ENCODE measurements at places on chromosomes 5 and 9. TPM values are rescaled to one million over a fixed set of nuclear protein-coding genes. Genes with fewer than 3 reads are reported as not detected.

HRCT1 gene
- total RNA-seq, result 1.9 TPM

GABBR2 gene
- total RNA-seq, result 0.18 TPM

DPYSL3 gene
- total RNA-seq, result 27.4 TPM

SHC3 gene
- total RNA-seq, result 0.71 TPM

FAM221B gene
- not detected for total RNA-seq

- H3K27ac ChIP-seq, result no peak overlapping the region
- DNase-seq, result no peak
- no peaks in the 10 kb centered on the region for H3K36me3 ChIP-seq
- no peak overlapping the region for H3K4me3 ChIP-seq
- no peaks in the 10 kb centered on the region for H3K4me1 ChIP-seq
- no peaks in the 10 kb centered on the region for H3K27me3 ChIP-seq
These were observed 53.7 kb downstream of the ZNF622 start for GRCh38 chr5:16411741-16412455.

- no peaks in the 10 kb centered on the region for H3K4me1 ChIP-seq
- no peak overlapping the region for H3K27ac ChIP-seq
- no peaks in the 10 kb centered on the region for H3K36me3 ChIP-seq
- no peak overlapping the region for H3K4me3 ChIP-seq
These were observed 722.9 kb upstream of the RGMB start for GRCh38 chr5:98050583-98050982.

GRCh38 chr9:83472221-83472665, 66.0 kb downstream of the FRMD3 start:
- no peaks in the 10 kb centered on the region for H3K36me3 ChIP-seq
- H3K4me1 ChIP-seq, result peaks cover 51% of the 10 kb centered on the region
- peak; percentile 20 for DNase-seq

DNA sequence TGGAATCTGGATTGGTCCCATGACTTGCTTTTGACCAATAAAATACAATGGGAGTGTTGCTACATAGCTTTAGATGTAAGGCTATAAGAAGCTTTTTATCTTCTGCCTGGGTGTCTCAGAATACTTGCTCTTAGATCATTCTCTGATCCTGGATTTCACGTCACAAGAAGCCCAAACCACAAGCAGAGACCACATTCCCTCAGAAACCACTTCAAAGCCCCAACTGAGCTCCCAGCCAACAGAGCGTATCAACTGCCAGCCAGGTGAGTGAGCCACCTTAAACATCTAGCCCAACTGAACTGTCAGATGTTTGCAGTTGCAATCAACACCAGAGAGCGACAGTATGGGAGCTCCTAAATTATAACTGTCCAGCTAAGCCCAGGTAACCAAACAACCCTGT, 687.1 kb downstream of the TLE1 start:
- H3K4me1 ChIP-seq, result no peaks in the 10 kb centered on the region
- H3K36me3 ChIP-seq, result no peaks in the 10 kb centered on the region
- H3K27me3 ChIP-seq, result no peaks in the 10 kb centered on the region
- no peak overlapping the region for H3K4me3 ChIP-seq

DNA sequence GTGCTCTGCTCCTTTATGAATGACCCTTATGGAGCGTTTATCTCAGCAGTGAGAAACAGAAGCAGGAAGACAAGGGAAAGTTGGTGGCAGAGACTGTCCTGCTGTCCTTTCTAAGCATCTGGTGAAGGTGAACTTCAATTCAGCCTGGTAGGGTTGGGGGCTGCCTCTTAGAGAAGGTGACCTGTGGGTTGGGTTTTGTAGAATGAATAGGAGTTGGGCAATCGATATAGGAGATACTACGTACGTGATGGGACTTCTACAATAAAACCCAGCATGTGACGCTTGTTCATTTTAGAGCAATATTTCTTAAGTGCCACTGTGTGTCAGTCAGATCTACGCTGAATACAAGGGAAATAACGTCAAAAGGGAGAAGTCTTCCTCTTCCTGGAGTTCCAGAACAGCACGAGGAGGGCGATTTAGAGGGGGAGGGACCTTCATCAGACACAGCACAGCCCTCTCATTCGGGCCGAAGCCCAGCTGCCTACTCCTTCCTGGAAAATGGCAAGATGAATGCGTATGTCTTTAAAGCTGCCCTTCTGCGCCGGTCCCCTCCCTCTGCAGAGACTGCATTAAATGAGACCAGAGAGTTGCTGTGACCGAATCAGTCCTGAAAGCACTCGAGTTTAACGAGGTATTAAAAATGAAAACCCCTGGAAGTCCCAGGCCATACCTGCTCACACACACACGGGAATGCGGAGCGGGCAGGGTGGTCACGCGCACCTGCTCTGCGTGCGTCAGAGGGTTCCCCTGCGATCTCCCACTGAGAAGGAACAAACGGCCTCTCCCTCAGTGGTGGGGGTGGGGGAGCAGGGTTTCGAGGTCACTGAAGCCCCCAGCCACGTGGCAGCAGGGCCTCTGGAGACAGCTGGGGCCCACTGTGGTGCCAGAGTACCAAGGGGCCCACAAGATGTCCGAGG, 85.3 kb upstream of the SARDH start:
- no peak overlapping the region for H3K4me3 ChIP-seq
- H3K27me3 ChIP-seq, result no peaks in the 10 kb centered on the region
- DNase-seq, result no peak
- H3K27ac ChIP-seq, result no peak overlapping the region
- no peaks in the 10 kb centered on the region for H3K36me3 ChIP-seq

- H3K4me3 ChIP-seq, result no peak overlapping the region
- H3K36me3 ChIP-seq, result no peaks in the 10 kb centered on the region
- DNase-seq, result no peak
- no peak overlapping the region for H3K27ac ChIP-seq
- no peaks in the 10 kb centered on the region for H3K4me1 ChIP-seq
These were observed 86.3 kb upstream of the IRX1 start for GRCh38 chr5:3509290-3509689.

- no peaks in the 10 kb centered on the region for H3K27me3 ChIP-seq
- DNase-seq, result peak; percentile 41
- no peak overlapping the region for H3K27ac ChIP-seq
- H3K4me1 ChIP-seq, result peaks cover 4% of the 10 kb centered on the region
- H3K36me3 ChIP-seq, result no peaks in the 10 kb centered on the region
These were observed 58.3 kb downstream of the MTX3 start for GRCh38 chr5:79932510-79933504.

DNA sequence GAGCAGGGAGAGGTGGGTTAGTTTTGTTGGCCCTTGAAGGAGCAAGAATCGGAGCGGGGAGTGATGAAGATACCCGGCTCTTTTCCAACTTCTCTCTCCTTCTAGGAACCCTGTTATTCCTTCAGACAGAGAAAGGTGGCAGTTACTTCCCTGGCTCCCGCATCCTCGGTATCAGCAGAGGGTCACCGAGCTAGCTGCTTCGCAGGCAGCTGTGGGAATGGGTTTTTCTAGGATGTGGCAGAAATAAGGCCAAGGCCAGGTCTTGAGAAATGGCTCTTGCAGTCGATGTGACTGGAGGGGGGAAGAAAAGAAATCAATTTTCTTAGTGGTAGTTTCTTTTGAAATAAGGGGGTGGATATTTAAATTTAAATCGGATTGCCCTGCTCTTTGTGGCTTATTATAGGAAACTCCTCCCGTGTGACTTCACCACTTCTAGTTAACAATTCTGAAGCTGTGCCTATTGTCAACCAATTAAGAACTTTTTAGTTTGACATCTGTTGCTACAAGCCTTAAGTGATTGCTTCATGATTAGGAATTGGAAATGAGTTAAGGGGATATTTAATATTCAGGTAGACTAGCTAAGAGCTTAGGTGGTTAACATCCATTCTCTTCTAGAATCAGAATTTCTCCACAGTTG, 1.4 kb downstream of the SAP30L start:
- peak overlapping the region; percentile 90 for H3K27ac ChIP-seq
- no peaks in the 10 kb centered on the region for H3K36me3 ChIP-seq
- DNase-seq, result no peak
- H3K4me1 ChIP-seq, result no peaks in the 10 kb centered on the region

GRCh38 chr5:16597946-16598694, 18.7 kb downstream of the RETREG1 start:
- no peak for DNase-seq
- H3K36me3 ChIP-seq, result no peaks in the 10 kb centered on the region
- no peak overlapping the region for H3K27ac ChIP-seq
- no peaks in the 10 kb centered on the region for H3K27me3 ChIP-seq

DNA sequence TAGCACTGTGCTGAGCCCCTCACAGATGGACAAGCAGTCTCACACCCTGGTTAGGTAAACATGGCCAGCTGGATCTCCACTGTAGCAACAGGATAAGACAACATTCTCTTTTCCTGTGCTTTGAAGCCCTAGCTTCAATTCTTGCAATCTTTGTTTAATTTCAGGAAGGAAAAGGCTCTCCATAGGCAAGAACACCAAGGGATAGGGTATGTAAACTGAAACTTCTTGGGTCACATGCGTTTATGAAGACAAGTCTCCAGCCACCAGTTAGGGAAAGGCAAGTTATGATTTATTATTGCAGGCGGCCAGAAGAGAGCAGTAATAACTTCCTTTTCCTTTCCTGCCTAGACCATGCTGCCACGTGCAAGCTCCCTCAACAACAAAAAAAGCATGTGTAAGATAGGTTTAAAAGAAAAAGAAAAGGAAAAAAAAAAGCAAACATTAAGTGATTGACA, 50.1 kb upstream of the POU5F2 start:
- H3K36me3 ChIP-seq, result no peaks in the 10 kb centered on the region
- H3K4me3 ChIP-seq, result no peak overlapping the region
- no peak overlapping the region for H3K27ac ChIP-seq
- H3K4me1 ChIP-seq, result no peaks in the 10 kb centered on the region
- no peaks in the 10 kb centered on the region for H3K27me3 ChIP-seq
- DNase-seq, result no peak

GRCh38 chr9:37997636-37998374, 71.2 kb downstream of the SHB start:
- H3K27ac ChIP-seq, result peak overlapping the region; percentile 7
- peaks cover 86% of the 10 kb centered on the region for H3K4me1 ChIP-seq
- H3K36me3 ChIP-seq, result no peaks in the 10 kb centered on the region
- H3K27me3 ChIP-seq, result no peaks in the 10 kb centered on the region
- no peak overlapping the region for H3K4me3 ChIP-seq

- H3K4me3 ChIP-seq, result peak overlapping the region; percentile 2
- H3K27ac ChIP-seq, result no peak overlapping the region
- H3K27me3 ChIP-seq, result no peaks in the 10 kb centered on the region
- no peaks in the 10 kb centered on the region for H3K4me1 ChIP-seq
These were observed 137.1 kb upstream of the SLC24A2 start for GRCh38 chr9:19925674-19926503.

DNA sequence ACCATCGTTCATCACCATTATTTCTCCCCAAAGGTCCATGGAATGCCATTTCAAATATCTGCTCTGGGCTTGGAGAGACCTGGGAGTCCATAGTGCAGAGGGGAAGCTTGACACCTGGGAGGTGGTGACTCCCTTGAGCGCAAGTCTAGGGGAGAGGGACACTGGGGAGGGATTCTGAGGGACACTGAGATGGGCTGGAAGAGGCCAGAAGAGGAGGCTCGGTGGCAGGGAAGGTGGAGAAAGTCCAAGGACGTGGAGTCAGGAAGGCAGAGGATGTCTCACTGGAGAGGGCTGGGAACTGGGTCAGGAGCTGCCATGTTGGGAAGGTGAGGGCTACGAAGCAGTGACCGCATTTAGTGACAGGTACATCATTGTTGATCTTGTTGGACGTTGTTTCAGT, 160.3 kb upstream of the MVB12B start:
- DNase-seq, result no peak
- no peak overlapping the region for H3K27ac ChIP-seq
- H3K4me1 ChIP-seq, result no peaks in the 10 kb centered on the region
- peaks cover 23% of the 10 kb centered on the region for H3K27me3 ChIP-seq
- no peak overlapping the region for H3K4me3 ChIP-seq
- H3K36me3 ChIP-seq, result no peaks in the 10 kb centered on the region

DNA sequence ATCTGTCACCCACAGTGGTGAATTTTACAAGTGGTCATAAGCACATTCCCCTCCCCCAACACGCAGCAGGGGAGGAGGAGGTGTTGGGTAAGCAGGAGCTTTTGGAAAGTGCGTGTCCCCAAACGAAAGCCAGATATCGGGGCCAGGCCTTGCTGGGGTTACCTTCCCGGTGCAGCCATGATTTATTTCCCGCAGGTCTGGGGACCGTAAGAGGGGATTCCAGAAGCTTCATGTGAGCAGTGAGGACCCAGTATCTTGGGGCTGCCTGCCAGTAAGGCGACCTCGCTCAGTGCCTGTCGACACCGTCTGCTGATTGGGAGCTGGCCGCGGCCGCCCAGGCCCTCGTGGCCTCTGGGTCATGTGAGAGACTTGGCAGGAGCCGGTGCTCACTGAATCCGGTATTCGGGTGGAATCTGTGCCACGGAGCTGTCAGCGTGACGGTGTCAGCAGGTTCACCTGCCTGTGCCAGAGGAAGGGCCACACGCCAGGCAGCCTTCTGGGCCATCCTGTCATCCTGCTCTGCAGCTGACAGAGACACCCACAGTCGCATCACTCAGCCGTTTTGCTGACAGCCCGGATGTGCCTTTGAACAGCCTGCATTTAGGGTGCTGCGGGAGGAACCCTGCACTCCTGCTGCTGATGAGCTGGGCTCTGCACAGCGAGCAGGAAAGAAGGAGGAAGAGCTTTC, 37.3 kb downstream of the SEC61B start:
- peak; percentile 85 for DNase-seq
- H3K36me3 ChIP-seq, result no peaks in the 10 kb centered on the region
- H3K4me1 ChIP-seq, result peaks cover 10% of the 10 kb centered on the region
- H3K27ac ChIP-seq, result peak overlapping the region; percentile 68
- no peak overlapping the region for H3K4me3 ChIP-seq
- no peaks in the 10 kb centered on the region for H3K27me3 ChIP-seq

- no peak overlapping the region for H3K27ac ChIP-seq
- DNase-seq, result no peak
- no peaks in the 10 kb centered on the region for H3K36me3 ChIP-seq
- no peak overlapping the region for H3K4me3 ChIP-seq
- H3K27me3 ChIP-seq, result no peaks in the 10 kb centered on the region
- no peaks in the 10 kb centered on the region for H3K4me1 ChIP-seq
These were observed 284.4 kb downstream of the PIK3R1 start for GRCh38 chr5:68499987-68500386.

GRCh38 chr5:178152491-178153444, 917 bp downstream of the NHP2 start:
- peaks cover 40% of the 10 kb centered on the region for H3K36me3 ChIP-seq
- peak overlapping the region; percentile 71 for H3K27ac ChIP-seq
- no peaks in the 10 kb centered on the region for H3K27me3 ChIP-seq
- no peak for DNase-seq

GRCh38 chr5:179852993-179853547, 5.5 kb downstream of the MRNIP start:
- peaks cover 22% of the 10 kb centered on the region for H3K36me3 ChIP-seq
- no peak for DNase-seq
- no peaks in the 10 kb centered on the region for H3K27me3 ChIP-seq
- H3K4me1 ChIP-seq, result peaks cover 15% of the 10 kb centered on the region

DNA sequence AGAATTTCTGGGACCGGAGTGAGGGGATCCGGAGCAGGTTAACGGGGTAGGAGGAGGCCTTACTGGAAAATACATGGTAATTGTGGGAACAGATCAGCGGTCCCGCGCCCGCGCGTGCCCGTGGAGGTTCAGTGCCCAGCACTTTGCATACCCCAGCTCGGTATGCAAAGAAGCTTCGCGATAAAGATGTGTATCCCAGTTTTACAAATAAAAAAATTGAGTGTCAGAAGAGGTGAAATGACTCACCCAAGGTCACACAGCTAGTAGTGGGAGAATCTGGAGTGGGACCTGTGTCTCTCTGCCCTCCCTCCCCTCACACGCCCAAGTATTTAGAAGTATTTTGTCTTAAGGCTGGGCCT, 967 bp downstream of the NEURL1B start:
- H3K4me1 ChIP-seq, result peaks cover 65% of the 10 kb centered on the region
- H3K27me3 ChIP-seq, result no peaks in the 10 kb centered on the region
- peaks cover 12% of the 10 kb centered on the region for H3K36me3 ChIP-seq
- DNase-seq, result no peak

GRCh38 chr5:119411361-119412278, 40.7 kb upstream of the HSD17B4 start:
- no peaks in the 10 kb centered on the region for H3K36me3 ChIP-seq
- H3K4me3 ChIP-seq, result peak overlapping the region; percentile 50
- DNase-seq, result peak; percentile 21
- H3K27ac ChIP-seq, result no peak overlapping the region
